ENCODE measurements at places on chromosomes 5 and 9.

DNA sequence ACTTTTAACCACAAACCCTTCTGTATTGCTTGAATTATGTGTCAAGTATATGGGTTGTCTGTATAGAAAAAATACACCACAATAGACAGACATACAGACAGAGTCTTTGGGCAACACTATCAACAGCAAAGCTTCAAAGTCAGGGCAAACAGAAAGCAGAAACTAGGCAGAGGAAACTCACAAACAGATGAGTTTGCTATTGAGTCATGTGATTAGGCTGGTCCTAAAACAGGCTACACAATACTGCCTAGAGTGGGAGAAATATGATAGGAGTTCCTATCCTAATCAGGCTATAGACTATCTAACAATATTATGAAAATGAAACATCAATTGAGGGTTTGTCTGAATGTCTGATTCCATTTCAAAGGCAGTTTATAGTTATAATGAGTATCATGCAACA is 156.4 kb downstream of the EDIL3 start:
- DNase-seq, result no peak

DNA sequence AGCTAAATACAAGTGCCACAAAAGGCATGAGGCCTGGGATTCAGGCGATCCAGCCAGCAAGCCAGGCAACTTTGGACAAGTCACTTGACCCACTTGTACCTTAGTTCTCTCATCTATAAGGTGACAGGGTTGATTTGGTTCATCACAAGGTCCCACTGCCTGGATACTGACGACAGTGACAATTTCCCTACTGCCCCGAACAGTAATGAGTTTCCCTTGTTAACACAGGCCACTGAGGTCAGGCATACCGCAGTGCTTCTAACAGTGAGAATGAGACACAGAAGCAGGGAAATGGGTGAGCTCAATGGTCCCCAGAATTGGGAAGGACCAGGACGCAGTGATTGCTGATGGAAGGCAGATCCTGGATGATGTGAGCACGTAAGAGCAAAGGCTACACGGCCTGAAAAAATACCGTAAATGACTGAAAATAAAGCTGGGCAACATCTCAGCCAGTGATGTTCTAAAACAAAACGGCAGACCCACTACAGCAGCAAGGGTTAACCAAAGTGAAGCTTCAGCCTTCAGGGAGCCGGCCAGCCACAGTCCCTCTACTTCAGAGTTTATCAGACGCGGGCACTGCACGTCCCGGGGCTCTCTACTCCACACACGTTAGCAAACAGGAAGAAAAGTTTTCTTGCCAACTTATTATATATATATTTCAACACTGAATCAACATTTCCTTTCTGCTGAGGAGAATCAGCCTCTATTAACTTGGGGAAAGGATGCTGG is 846 bp downstream of the MGAT1 start:
- DNase-seq, result no peak

GRCh38 chr9:128390150-128390812 is 19.1 kb downstream of the URM1 start:
- no peak for DNase-seq

GRCh38 chr5:134555890-134556311 is 30.4 kb downstream of the JADE2 start:
- DNase-seq, result peak; percentile 41

GRCh38 chr9:134178768-134179551 is 14.6 kb upstream of the RNU6ATAC start:
- no peak for DNase-seq

DNA sequence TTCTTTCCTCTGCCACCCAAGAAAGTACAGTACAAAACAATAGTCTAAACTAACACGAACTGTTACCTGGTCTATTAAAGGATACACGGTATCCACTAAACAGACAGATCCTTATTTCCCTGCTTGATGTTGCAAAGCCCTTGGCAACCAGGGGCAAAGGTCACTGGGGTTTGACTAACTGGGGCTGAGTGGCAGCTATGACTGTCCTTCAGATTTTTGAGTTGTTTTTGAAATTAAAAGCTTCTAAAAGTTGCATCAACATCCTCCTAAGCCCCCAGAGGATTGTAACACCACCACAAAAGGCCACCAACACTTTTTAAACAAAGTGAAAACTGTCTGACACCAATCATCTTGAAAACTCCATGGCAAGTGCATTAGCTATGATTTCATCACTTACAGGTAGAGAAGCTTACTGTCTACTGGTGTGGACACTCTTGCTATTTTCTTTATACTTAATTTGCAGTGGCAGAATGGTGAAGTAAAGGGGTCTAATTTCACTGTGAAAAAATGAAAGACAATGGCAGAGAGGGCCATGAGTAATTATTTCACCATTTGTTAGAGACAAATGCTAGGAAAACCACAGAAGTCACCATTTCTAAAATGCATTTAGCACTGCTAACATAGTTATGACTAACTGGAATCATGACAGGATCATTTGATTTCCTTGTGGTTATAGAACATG is 292.4 kb downstream of the EFNA5 start:
- no peak for DNase-seq

DNA sequence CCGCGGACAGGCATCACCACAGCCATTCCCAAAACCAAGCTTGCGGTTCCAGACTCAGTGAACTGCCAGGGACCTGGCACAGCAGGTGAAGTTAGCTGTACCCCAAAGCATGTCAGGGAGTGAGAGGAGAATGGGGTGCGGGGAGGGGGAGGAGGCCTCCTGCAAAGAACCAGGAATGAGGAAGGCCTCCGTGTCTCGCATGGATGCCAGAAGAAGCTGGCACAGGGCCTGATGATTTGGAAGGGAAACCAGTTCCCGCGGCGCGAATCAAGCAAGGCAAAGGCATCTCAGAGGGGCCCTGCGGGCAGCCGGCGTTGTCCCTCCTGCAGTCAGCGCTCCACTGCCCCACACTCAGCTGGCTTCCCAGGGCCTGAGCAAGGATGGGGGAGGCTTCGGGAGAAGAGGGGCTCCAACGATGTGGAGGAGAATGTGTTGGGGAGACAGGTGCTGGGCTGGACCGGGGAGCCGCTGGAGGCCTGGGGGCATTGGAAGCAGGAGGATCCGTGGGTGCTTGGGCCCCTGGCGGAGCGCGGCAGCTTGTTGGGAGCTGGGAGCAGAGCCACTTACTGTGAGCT is 14.6 kb downstream of the SLC9A3 start:
- no peak for DNase-seq

DNA sequence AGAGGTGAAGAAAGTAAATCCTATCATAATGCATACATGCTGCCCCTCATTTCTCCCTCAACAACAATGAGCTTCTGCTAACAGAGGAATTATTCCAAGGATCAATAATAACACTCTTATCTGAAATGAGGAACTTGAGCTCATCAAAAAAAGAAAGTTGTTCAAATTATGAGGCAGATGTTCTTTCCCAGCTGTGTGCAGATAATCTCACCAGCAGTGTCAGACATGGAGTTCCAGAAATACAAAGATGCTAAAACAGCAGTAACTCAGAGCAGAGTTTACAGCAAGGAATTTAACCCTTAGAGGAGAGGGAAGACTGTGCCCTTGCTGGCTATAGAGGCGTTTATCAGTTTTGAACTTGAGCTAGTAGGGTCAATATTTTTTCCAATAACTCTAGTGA is 153.1 kb downstream of the TRIM36 start:
- DNase-seq, result no peak

DNA sequence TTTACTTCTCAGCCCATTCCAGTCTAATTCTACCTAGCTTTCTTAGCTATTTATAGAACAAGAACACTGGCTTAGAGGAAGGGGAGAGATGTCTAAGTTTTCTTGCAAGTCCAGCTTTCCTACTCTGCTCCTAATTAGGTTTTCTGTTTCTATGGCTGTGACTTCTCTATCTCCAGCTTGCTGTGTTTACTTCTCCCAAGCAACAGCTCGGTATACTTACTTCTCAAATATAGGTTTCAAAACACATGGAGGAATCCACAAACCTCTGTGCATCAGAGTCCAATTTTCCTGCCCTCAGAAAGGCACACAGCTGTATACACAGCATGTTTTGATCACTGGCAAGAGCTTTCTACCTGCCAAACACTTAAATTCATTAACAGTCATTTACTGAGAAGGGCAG is 17.4 kb upstream of the HMGCR start:
- no peak for DNase-seq

DNA sequence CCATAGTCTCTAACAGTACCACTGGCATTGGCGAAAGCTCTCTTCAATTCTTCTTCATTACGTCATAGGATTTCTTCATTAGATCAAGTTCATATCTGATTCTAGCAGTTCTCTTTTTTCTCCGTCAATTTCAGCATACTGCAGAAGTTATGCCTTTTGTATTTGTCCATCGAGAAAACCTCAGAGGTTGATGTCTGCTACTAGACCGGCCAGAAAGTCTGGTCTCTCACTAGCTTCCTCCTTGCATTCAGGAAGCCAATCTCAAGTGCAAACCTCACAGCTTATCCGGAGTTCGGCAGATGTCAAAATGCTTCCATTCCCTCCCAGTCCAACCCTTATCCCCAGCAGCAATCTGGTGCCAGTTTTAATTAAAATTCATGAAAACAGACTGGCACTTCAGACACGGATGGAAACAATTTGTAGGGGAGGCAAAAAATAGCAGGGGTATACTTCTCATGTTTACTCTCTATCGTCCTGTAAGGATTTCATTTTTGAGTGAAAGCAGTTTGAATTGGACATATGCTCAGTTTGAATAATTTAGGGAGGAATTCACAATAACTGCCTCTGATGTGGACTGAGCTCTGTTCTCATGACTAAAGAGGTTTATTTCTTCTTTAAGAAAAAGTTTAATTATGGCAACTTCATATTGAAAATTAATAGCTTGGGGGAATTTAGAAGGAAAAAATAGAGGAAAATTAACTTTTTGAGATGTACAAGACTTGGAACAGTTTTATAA is 56.4 kb upstream of the TMC1 start:
- DNase-seq, result no peak

GRCh38 chr9:12775679-12776512 is 1.1 kb downstream of the LURAP1L start:
- no peak for DNase-seq

DNA sequence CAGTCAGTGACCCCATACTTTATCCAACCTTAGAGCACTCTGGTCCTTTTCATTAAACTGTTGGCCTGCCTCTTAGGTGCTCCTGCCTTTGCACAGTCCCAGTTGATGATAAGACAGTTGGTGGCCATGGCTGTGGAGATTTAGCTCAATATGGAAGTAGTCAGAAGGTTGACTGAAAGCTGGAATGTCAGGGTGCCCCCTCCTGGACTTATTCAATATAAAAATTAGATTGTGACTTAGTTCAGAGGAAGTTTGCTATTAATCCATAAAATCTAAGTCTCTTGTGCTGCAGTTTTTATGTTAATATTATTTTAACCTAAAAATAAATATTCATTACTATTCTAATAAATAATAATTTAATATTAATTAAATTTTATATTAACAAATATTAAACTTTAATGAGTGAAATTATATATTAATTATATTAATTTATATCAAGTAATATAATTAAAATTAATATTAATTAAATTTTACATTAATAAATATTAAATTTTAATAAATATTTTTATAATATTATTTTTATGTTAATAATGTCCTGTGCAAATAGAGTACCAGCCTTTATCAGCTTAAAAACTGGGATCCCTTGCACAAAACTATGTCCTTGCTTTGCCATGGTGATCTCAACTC is 77.7 kb upstream of the ADAMTSL1 start:
- DNase-seq, result no peak
